ENCODE measurements at places on chromosomes 2 and 18.

- DNase-seq = peak; percentile 17
These were observed 444.9 kb downstream of the ARHGAP15 start for GRCh38 chr2:143574069-143574468.

GRCh38 chr18:34122724-34123334, 101.9 kb downstream of the NOL4 start:
- peak; percentile 81 for DNase-seq

DNA sequence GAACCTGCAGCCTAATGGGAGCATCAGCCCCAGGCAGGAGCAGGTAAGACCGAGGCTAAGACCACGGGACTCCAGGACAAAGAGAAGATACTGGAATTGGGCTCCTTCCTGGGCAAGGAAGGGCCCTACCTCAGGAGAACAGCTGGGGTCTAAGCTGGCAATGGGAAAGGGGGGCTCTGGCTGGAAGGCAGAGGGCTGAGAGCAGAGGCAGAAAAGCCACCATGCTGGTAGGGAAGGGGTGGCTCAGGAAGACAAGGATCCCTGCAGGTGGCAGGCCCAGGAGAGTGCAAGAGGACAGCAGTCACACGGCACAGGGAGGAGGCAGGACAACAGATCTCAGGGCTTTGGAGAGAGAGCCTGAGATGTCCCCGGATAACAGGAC, 203.5 kb downstream of the NDUFA10 start:
- no peak for DNase-seq

GRCh38 chr18:75544496-75544895, 117.0 kb upstream of the SMIM21 start:
- DNase-seq = no peak

DNA sequence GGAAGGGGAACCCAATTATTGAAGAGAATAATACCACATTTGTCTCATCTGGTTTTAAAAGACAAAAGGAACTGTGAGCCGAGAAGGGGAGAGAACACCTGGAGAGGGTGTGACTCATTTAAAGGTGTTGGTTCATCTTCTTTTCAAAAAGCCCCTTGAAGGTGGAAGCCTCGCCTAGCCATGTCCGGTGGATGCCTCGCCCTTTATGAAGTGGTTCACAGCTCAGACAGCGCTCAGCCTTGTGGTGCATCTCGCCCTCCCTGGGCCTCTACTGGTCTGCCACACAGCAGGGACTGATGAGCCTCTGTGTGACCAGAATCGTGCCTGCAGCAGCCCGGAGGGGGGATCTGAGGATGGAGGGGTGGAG, 290.0 kb upstream of the CXCR4 start:
- DNase-seq = no peak

DNA sequence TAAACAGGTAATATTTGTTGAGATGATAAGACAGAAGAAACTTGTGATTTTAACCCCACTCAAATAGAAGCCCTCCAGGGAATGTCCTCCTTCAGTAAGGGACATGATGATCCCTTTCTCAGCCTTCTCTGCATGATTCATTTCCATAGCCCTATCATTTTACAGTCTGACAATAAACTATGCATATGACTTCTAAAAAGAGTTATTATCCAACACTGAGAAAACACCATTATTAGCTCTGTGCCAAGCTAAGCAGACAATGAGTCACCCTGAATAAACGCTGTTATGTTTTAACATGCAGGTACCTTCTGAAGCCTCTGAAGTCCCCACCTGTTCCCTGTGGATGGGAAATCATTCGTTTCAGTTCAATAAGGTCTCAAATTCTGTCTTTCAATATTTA, 54.7 kb downstream of the DTNB start:
- DNase-seq = no peak

Measured in NCI-H82 (cell line).